A549 treated with dexamethasone at 1 μM for 4 hours (cell line): ENCODE measurements at places on chromosomes 2 and 18. TPM values are rescaled to one million over a fixed set of nuclear protein-coding genes. Genes with fewer than 3 reads are reported as not detected.

Gene SLC5A7
- not detected in 5 replicates for total RNA-seq

Gene EGR4
- total RNA-seq, result 0.09 to 0.27 TPM (median 0.12 TPM) in 5 replicates

Gene ANO7
- total RNA-seq, result 1.7 to 2.1 TPM (median 1.9 TPM) in 5 replicates

Gene TMEM87B
- 14.4 to 18.7 TPM (median 16.7 TPM) in 5 replicates for total RNA-seq

Gene C1GALT1C1L
- 2.1 to 2.4 TPM (median 2.3 TPM) in 5 replicates for total RNA-seq

Gene UNC80
- 0.02 TPM in 1 of 5 replicates, not detected in the others for total RNA-seq

Gene TEX44
- not detected in 5 replicates for total RNA-seq

Gene SERPINB13
- not detected in 5 replicates for total RNA-seq

Gene TSPYL6
- 0.03 TPM in 1 of 5 replicates, not detected in the others for total RNA-seq

Gene CHAC2
- total RNA-seq, result 10.9 to 14.9 TPM (median 11.9 TPM) in 5 replicates

Gene IL1B
- total RNA-seq, result 0.11 to 0.27 TPM (median 0.16 TPM) in 4 of 5 replicates, not detected in the other

Gene DHRS9
- 3.4 to 4.6 TPM (median 3.9 TPM) in 5 replicates for total RNA-seq

Gene ARHGEF4
- total RNA-seq, result 7.8 to 15.5 TPM (median 11.2 TPM) in 5 replicates

Gene MARCHF4
- 20.0 to 28.3 TPM (median 23.3 TPM) in 5 replicates for total RNA-seq
